Esophagus mucosa (tissue), 1 donor: ENCODE measurements at places on chromosomes 1 and 21.
A peak's percentile ranks its signal among the peaks of the same experiment; 100 is the strongest.

GRCh38 chr1:20367116-20367585 is 76.5 kb downstream of the VWA5B1 start:
- peak; percentile 30 for ATAC-seq

DNA sequence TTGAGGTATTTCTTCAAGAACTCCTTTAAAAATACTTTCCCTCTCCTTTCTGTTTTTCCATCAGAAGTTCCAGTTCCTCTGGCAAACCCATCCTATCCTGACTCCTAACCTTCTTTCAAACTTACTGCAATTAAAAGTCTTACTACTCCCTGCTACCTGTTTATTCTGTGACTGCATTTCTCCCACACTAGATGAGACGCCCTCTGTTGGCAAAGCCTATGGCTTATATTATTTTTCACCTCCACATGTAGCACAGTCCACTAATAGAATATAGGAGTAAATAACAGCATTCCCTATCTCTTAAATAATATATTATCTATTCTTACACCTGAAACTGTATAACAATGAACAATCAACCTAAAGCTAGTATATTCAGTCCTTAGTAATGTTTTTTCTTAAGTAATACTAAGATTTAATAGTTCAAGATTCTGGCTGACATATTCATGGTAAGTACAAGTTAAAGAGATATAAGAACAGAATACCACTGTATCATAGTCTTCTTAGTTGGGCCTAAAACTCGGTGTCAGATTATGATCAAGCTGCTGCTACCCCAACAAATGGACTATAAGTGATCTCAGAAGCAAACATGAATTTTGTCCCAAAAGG is 54.8 kb downstream of the RAB3GAP2 start:
- ATAC-seq: peak; percentile 51

GRCh38 chr1:30974536-30974935 is 66.0 kb upstream of the SDC3 start:
- no peak for ATAC-seq

DNA sequence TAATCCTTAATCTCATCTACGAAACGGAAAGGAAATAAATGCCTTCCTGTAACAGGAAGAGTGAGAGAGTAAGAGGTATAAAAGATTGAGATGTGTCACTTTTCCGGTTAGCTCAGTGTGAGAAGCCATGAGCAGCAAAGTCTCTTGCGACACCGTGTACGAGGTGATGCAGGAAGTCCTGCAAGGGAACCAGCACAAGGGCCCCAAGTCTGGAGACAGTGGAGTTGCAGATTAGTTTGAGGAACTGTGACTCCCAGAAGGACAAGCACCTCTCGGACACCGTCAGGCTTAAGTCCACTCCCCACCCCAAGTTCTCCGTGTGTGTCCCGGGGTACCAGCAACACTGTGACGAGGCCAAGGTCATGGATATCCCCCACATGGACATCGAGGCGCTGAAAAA is 592.3 kb upstream of the ADGRL2 start:
- ATAC-seq: peak; percentile 80

DNA sequence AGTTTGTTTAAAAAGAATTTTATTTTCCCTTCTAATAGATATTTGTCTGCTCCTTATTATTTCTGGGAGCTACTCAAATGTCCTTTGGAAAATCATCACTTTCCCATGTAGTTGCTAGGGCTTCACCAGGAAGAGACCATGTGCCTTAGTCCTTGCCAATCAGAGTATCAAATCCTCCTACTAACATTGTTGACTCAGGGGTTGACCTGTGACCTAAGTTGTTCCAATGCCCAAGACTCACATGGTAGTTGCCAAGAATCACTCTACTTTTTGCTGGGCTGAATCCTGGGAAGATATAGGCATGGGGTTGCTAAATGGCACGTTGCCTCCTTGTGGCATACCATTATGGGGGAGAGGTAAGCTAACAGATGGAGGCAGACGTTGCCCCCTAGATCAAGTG is 58.2 kb upstream of the FOXD3 start:
- no peak for ATAC-seq

DNA sequence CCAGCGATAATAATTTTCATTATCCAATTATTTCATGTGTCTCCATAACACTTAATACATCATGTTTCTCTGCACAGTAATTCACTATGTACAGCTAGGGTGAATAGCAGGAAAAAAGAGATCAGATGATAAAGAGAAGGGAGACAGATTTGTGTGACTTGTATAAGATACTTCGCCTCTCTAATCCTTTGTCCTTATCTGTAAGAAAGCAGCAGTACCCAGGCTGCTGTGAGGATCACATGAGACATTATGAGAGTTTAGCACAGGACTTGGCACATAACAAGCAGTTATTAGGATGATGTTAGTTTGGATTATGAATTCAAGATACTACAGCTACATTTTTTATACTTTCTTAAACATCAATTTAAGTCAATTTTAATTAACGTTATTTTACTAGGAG is 6.3 kb downstream of the ERG start:
- ATAC-seq: no peak

- no peak for ATAC-seq
Observed at GRCh38 chr1:185044387-185044786, 971 bp upstream of the RNF2 start.

GRCh38 chr1:241985787-241986186 is 13.1 kb downstream of the MAP1LC3C start:
- ATAC-seq: no peak

- ATAC-seq: no peak
Observed at GRCh38 chr1:220448217-220448616, 79.7 kb upstream of the MARK1 start.

DNA sequence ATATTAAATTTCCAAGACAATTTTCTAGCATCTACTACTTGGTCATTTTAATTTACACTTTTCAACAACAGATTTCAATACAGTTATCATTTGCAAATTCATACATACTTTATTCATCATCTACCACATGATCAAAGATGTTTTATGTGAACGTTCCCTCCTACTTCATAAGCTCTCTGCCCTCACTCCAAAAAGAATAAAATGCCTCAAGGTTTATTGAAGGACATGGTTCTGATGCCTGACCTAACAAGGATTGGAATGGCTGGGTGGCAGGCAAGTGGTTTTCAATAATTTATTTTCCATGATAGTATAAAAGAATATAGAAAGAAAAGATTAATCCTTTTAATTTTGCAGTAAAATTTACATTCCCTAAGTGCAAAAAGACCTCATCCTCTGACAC is 5.4 kb downstream of the CDKN2C start:
- ATAC-seq: no peak

GRCh38 chr1:203667616-203668015 is 41.0 kb downstream of the ATP2B4 start:
- ATAC-seq: no peak

DNA sequence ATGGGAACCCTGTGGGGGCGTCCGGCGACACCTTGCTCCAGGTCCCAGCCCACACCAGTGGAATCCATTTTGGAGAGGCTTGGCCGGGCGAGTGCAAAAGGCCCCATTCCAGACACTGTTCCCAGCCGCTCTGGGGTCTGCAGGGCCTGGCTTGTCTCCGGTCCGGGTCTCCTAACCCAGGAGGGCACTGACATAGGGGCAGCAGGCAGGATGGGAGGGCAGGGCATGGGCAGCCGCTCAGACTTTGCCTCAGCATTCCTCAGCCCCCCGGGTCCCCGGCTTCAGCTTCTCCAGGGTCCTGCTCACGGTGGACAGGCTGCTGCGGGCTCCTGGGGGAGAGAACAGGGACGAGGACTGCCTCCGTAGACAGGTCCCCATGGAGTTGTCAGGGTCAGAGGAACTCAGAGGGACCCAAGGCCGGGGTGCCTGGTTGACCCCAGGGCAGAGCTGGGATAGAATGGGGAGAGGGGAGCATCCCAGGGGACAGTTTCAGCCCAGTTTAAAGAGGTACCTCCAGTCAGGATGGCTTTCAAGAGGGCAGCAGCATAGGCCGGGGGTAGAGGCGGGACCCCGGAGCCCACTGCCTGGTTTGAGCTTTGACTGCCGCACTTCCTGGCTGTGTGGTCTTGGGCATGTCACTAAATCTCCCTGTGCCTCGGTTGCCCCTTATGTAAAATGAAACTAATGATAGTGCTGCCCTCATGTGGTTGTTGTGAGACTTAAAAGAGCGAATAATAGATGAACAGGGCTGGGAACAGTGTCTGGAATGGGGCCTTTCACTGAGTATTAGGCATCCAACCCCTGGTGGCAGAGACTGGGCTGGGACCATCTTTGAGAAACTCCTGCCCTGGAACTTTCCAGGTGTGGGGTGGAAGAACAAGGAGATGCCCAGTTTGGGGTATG is 3.7 kb downstream of the KNCN start:
- ATAC-seq: peak; percentile 28

DNA sequence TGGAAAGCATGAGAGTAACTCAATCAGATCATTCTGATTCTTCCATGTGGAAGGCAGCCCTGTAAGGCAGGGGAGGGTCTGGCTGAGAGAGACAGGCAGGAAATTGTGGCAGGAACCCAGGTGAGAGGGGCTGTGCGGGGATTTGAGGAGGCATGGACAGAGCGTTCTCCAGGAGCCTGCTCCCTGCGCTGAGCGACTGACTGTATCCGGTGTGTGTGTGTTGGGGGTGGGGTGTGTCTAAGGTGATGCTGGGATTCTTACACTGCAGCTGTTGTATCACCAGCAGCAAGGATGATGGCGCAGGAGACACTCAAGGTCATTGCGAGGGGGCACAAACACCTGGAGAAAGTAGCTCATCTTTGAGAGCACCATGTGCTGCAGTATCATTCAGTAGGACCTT is 128.5 kb downstream of the RHOU start:
- ATAC-seq: no peak

DNA sequence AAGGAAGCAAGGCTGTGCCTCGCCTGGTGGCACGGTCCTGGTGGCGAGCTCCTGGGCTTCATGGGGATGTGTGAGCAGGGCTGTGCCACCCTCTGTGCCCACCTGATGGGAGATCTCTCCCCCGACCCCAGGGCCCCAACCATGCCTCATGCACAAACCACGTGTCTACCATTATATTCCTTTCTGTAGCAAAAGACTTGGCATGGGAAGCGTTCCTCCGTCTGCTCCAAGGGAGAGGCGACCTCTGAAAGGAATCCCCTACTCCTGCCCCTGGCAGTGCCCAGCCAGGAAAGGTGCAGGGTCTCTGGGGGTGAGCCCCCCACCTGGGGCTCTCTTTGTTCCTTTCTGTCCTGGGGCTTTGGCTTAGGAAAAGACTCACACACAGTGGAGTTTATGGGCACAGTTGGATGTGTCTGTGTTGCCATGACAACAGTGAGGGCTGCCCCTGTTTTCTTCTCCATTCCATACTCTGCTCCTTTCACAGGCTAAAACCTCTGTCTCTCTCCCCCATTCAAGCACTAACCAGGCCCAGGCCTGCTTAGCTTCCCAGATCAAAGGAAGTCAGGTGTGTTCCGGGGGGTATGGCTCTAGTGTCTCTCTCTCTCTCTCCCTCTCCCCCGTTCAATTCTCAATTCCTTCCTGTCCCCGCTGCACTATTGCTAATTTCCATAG is 21.4 kb upstream of the LRRN2 start:
- ATAC-seq: no peak

DNA sequence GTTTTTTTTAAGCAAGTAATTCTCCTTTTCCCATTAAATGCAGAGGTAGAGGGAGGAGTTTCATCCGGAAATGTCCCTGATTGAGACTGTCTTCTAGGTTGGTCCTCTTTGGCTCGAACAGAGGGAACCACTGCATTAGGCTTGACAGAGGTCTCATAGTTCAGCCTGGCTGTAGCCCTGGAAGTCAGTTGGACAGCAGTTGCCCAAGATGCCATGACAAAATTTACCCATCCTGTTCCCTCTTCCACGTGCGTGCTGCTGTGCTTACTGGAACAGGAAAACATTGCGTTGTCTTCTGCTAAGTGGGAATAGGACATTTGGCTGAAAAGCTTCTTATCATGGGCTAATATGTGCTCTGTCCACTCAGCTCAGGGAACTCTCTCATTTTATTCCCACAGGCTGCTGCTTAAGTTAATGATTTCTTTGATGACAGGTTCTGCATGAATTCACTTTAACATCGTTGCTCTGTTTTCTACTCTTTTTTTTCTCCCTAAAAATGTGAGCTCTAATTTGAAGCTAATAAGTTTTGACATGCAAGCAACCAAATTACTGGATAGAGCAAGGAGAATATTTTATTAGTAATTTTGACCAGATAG is 18.0 kb downstream of the KCNK1 start:
- no peak for ATAC-seq

DNA sequence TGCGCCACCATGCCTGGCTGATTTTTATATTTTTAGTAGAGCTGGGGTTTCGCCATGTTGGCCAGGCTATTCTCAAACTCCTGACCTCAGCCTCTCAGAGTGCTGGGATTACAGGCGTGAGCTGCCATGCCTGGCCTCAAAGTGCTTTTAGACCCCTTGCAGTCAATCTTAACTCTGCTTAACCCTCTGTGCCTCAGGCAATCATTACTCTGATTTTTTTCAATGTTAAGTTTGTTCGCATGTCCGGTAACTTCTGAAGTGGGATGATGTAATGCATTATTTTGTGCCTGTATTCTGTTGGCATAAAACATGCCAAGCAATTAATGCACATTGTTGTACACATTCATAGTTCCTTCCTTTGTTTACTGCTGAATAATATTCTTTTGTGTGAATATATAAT is 18.6 kb downstream of the SMG7 start:
- ATAC-seq: no peak

DNA sequence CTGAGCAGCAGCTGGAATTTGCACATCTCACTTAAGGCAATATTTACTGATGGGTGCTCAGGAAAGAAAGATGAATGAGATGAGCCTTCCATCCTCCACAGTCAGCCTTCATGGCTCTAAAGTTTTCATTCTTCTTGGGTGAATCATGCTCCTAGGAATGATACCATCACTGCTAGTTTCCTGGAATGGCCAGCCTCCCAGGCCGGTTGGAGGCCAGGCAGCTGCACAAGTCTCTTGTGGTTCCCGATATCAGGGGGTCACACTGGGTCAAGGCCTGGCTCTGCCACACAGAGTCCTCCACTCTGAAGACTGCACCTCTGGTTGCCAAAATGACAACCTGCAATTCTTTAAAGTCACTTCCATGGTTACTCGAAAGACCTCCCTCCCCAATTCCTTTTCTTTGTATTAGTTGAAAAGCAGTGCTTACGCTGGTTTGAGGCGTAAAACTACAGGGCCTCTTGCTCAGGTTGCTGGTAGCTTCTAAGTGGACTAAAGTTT is 46.2 kb upstream of the PALMD start:
- no peak for ATAC-seq

- no peak for ATAC-seq
Observed at GRCh38 chr1:150173141-150173585, 23.4 kb downstream of the PLEKHO1 start.

DNA sequence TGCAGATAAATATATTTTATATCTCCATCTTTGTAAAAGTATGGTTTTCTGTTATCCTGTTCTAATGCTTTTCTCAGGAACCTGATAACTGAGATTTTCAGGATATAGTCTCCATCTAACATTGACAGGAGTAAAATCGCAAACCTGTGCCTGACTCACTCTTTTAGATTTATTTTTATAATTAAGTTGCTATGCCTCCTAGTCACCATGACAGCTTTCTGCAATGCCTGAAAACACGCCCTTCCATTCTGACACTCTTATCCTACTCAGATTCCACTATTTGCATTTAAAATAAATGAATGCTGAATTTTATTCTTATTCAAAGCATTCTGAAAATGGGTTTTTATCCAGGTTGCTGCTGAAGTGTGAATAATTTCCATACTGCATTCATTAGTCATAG is 62.8 kb downstream of the RGS21 start:
- no peak for ATAC-seq

GRCh38 chr1:111746614-111746999 is 7.4 kb upstream of the INKA2 start:
- no peak for ATAC-seq
